Hair follicle dermal papilla cell (primary cell): ENCODE measurements at places on chromosomes 7 and 10. TPM values are rescaled to one million over a fixed set of nuclear protein-coding genes. Genes with fewer than 3 reads are reported as not detected.

The OR9A2 gene
- total RNA-seq: not detected in 2 replicates

The SMIM30 gene
- 42.7 and 69.6 TPM in 2 replicates for total RNA-seq

The MBLAC1 gene
- 1.8 and 2.9 TPM in 2 replicates for total RNA-seq

The TTYH3 gene
- 71.8 and 86.6 TPM in 2 replicates for total RNA-seq

The NUTM2B gene
- 0.61 and 0.81 TPM in 2 replicates for total RNA-seq

The CPVL gene
- total RNA-seq: 0.49 and 1.3 TPM in 2 replicates

The NKX6-2 gene
- not detected in 2 replicates for total RNA-seq

The UCMA gene
- not detected in 2 replicates for total RNA-seq

The PLAC9 gene
- 17.2 and 21.5 TPM in 2 replicates for total RNA-seq

The PDAP1 gene
- 35.5 and 47.0 TPM in 2 replicates for total RNA-seq

The SNCG gene
- 1.5 and 3.2 TPM in 2 replicates for total RNA-seq
